ENCODE measurements at places on chromosomes 5 and 9.

GRCh38 chr9:77985996-77986395 is 45.6 kb downstream of the GNAQ start:
- DNase-seq: no peak

GRCh38 chr5:142941245-142941644 is 171.1 kb downstream of the ARHGAP26 start:
- DNase-seq: no peak

DNA sequence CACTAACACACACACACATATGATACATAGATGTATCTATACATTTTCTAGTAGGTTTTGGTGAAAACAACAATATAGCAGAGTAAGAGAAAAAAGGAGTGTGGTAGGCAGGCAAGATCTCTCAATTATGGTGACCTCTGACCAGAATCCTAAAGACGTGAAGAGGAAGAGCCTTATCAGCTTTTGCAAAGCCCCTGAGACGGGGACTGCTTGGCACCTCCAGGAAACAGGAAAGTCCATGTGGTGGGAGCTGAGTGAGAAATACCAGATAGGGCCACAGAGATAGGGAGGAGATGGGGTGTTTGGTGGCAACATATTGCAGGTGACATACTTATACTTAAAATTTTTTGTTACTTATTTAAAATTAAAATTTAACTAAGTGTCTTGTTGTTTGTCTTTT is 39.9 kb upstream of the CTXN3 start:
- DNase-seq: no peak

- no peak for DNase-seq
Observed at GRCh38 chr9:82148901-82149461, 160.4 kb downstream of the SPATA31D1 start.

GRCh38 chr9:98201102-98201501 is 8.7 kb upstream of the CORO2A start:
- no peak for DNase-seq

Data from Right ventricle myocardium superior (tissue), 1 donor.